NCI-H748 treated with DMSO at 0.1 percent for 48 hours (cell line): ENCODE measurements at places on chromosomes 2 and 18.

DNA sequence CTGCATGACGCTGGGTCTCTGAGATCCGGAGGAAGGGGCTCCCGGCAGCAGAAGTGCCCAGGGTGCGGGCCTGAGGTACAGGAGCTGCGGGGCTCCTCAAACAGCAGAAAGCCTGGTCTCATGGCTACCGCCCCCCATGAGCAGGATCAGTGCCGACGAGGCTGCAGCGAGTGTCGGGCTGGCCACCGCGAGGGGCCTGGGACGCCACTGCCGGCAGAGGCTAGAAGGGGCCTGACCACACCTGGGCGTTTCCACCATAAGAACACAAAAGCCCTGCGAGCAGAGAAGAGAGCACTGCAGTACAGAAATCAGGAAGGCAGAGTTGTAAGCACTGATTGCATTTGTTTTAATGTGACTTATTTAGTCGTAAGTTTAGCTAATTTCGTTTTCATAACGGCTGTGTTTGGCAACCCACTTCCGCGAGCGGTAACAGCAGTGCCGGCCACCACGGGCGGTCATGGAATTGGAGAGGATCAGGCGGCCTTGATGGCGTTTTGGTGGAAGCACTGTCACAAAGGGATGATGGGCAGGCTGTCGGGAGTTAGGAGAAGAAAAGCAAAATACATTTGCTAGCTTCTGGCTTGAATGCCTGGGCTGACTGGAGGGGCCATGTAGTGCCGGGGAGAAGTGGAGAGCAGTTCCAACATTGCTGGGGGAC lies 117.4 kb downstream of the HDAC4 start:
- no peak for DNase-seq

DNA sequence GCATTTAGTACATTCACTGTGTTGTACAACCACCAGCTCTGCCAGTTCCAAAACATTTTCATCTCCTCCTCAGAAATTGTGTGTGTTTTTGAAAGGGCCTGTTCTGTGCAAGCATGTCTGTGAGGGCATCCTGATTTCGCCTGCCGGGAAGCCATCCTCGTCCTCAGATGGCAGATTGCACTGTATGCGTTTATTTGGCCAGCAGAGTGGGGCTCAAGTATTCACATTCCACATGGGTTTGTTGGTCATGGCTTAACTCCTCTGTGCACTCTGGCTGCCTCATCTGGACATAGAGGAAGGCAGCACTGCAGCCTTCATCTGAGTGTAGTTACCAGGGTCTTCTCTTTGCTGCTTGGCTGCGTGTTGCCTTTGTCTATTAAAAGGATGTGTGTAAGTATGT lies 85.0 kb downstream of the TMEM247 start:
- no peak for DNase-seq

- DNase-seq: no peak
Observed at GRCh38 chr2:225041851-225042799, at the start of gene DOCK10. TSS of gene DOCK10 (minus strand) at chr2:225042468. CDS start at chr2:225042374, 94 bp downstream.

DNA sequence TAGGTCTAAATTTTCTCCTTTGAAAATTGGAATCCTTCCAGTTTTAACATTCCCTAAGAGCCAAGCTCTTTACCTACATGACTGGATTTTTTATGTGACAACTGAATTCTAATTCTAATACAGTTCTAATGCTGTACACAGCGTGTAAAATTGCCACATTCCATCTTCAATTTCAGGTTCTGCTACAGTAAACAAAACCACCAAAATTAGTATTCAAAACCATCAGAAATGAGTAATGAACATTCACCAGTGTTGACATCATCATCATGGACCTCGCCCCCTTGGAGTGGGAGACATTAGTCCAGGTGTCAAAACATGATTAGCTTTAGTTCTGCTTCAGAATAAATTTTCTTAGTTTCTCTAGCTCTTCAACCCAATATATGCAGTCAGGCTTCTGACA lies 133.6 kb downstream of the MBD2 start:
- DNase-seq: no peak

DNA sequence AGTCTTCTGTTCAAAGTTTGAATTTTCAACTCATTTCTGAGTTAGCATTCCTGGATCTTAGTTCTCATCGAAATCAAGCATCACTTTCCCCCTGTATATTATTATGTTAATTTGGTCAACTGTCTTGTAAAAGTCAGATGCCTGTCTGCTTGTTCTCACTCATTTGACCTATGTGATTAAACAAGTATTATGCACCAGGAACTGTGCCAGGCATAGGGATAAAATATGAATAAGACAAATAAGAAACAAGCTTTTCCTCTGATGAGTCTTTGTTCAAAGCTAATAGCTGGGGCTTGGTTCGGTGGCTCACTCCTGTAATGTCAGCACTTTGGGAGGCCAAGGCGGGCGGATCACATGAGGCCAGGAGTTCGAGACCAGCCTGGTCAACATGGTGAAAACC lies 19.7 kb upstream of the EMILIN2 start:
- no peak for DNase-seq
